ENCODE measurements at places on chromosomes 7 and 10.

DNA sequence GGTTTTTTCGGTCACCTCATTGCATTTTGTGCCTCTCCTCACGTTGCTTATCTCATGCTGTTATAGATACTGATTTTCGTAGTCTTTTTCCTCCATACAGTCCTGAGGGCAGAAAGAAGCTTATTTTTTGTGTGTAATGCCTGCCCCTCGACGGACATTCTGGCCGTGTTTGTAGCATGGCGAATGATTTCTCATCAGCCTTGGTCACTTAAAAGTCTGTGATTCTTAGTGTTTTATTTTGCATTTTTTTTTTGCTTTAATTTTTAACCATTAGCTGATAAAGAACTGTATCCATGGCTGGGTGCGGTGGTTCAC lies 469 bp upstream of the NOC3L start:
- no peak for DNase-seq

DNA sequence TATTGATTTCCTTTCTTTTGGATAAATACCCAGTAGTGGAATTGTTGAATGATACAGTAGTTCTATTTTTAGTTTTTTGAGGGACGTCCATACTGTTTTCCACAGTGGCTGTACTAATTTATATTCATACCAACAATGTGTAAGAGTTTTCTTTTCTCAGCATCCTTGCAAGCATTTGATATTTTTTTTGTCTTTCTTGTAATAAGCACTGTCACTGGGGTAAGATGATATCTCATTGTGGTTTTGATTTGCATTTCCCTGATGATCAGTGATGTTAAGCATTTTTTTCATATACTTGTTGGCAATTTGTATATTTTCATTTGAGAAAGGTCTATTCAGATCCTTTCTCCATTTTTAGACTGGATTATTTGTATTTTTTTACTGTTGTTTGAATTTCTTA lies 308.7 kb downstream of the PTEN start:
- no peak for DNase-seq

DNA sequence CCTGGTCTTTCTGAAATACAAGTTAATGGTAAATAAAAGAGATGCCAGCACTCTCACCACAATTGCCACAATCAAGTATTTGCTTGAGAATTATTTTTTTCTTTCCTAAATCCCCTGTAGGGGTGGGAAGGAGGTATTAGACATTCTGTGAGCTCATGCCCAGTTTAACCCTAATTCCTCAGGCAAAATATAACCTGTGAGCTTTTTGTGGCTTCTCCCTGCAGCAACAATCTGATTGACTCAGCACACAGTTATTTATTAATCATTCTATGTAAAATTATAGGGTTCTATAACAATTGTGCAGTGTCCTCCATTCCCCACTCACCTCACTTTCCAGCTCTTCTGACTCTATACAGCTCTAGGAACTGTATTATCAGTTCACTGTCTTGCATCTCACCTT lies 66.3 kb downstream of the GLI3 start:
- no peak for DNase-seq

- DNase-seq, result no peak
Measured at GRCh38 chr10:74122060-74122459, 28.6 kb downstream of the AP3M1 start.

- no peak for DNase-seq
Measured at GRCh38 chr7:101021703-101022102, 1.8 kb downstream of the MUC17 start.

Data from stimulated activated CD8-positive, alpha-beta memory T cell treated with anti-CD3 and anti-CD28 coated beads, Interleukin-7, amount 100 ng/mL, for 1 hour (primary cell).